Renal cortex interstitium (tissue), 15 donors: ENCODE measurements at places on chromosomes 6 and 20. TPM values are rescaled to one million over a fixed set of nuclear protein-coding genes. Genes with fewer than 3 reads are reported as not detected.

DNA sequence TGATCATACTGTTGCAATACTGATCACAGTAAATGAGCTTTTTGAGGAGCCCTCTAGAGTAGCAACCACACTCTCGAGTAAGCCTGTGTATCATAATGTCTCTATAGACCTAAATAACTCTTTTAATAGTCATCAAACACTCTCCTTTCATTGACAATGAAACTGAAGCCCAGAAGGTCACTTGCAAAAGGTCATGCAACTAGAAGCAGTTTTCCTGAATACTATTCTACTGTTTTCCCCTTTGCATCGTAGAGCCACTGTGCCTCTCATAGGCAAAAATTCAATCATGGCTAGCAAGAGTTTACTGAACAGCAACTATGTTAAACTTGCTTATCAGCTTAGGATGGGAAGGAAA, 105.3 kb downstream of the HIVEP2 start:
- no peak for DNase-seq

DNA sequence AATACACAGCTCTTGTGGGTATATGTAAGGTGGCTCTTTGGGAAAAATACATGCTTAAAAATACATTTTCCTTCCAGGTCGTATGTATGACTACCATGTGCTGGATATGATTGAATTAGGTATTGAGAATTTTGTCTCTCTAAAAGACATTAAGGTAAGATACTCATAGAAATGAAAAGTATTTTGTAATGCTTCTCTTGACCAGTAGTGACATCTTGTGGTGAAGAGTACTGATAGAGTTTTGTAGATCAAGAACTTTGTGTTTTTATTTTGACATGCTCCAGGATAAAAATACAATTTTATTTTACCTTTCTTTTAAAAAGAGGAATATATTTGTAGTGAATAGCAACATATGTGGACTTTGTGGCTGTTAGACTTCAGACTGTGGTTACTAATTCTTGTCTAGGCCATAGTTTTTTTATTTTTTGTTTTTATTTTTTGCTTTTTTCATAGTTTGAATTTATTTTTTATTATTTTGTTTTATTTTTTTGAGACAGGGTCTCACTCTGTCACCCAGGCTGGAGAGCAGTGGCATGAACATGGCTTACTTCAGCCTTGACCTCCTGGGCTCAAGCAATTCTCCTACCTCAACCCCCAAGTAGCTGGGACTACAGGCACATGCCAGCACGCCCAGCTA, 17.9 kb downstream of the RPF2 start:
- no peak for DNase-seq

GRCh38 chr6:13094781-13095425, 233.4 kb downstream of the TBC1D7 start:
- DNase-seq: no peak

- no peak for DNase-seq
Observed at GRCh38 chr6:28683945-28684538, 158.4 kb downstream of the GPX5 start.

DNA sequence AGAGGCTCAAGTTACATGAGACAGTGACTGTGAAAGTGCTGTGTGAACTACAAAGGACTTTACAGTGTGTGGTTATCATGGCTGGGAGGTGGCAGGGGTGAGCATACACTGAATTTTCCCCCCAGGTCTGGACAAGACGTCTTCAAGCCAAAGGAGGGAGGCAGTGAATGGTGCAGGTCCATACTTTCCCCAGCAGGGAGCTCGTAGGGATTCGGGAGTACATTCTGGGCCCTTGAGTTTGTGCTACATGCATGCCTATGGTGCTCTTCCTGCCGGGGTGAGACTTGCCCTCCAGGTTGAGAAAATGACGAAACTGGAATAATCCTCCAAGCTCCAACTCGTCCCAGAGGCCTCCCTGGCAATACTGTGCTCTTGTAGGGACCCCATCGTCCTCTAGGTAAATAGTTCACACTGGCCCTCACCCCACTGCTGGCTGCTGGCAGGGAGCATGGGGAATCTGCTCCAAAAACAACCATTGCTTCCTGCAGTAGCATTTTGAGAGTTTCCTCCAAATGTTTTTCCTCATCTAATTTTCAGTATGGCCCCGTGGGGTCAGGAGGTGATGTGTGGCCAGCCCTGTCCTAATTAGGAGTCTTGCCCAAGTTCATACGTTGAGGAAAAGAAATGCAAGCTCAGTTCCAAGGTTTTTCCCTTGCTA, 57.6 kb downstream of the ZNF831 start:
- DNase-seq: peak; percentile 19

DNA sequence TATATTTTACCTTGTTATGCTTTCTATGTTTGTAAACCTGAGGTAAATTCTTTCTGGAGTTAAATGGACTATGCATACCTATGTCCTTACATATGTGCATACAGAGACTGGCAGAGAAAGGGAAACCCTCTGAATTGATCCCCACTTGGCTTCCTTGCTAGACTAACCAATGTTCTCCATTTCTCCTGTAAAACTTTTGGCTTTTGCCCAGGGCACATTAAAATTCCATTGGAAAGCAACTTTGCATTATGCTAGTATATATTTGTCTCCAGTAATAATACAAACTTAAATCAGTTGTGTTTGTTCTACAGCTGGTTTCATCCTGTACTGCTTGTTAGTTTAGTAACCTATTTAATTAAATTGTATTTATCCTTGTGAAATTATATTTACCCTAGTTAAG, 646.0 kb upstream of the MARCKS start:
- no peak for DNase-seq

DNA sequence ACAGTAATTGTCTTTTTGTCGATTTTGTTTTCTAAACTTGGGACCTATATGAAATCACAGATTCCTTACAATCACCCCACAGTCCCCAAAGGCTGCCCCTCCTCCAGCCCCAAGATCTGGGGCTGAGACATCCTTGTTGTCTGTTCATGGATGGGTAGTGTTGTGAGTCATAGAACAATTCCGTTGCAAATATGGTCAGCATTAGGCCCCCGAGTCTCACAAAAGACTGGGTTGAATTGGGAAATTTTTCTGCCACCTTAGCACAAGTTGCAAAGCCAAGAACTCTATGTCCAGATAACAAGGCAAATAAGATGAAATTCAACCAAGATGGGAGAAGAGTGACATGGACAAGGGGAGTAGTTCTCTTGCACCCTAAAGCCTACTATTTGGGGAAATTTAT, 10.5 kb upstream of the TAB2 start:
- no peak for DNase-seq

DNA sequence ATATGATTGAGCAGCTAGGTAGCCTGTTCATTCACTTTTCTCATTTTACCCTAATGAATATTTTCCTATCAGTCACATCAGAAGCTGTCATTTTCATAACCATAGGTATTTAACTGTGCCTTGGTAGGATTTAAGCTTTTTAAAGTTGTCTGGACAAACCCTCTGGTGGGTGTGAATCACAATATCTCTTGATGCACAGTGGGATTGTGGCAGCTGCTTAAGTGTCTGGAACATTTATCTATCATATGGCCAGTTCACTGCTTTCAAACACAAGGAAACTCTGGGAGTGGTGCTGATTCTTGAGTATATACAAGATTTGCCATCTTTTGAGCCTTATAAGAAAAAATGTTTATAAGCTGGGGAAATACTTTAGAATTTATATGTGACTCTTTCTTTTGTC, 87.0 kb upstream of the SUPT3H start:
- DNase-seq: no peak

DNA sequence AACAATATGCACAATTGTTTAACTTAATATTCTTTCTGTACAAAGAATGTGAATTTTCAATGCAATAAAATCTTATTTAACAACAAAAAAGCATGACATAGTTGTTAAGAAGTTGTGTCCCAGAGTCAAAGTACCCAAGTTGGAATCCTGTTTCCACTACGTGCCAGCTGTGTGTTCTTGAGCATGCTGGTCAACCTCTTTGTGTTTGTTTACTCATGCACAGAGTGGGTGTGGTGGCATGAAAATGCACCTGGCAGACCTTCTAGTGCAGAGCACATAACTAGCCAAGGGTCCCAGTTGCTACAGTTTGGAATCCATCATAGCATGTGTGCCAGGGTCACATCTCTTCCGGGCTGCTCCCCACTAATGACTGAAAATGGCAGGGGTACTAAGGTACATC, 24.7 kb upstream of the MOCS1 start:
- DNase-seq: no peak

The MAS1 gene
- polyA plus RNA-seq: 0.02 TPM

The BPI gene
- polyA plus RNA-seq: 1.4 TPM

The HSPA1B gene
- 167 TPM for polyA plus RNA-seq
